ENCODE measurements at places on chromosomes 6 and 20. TPM values are rescaled to one million over a fixed set of nuclear protein-coding genes. Genes with fewer than 3 reads are reported as not detected.

IPCEF1 gene
- 1.2 TPM for total RNA-seq

- no peak for DNase-seq
Measured at GRCh38 chr6:17839513-17840223, 132.9 kb upstream of the NUP153 start.

SIRPB2 gene
- total RNA-seq, result not detected

LST1 gene
- total RNA-seq, result 0.66 TPM

DNA sequence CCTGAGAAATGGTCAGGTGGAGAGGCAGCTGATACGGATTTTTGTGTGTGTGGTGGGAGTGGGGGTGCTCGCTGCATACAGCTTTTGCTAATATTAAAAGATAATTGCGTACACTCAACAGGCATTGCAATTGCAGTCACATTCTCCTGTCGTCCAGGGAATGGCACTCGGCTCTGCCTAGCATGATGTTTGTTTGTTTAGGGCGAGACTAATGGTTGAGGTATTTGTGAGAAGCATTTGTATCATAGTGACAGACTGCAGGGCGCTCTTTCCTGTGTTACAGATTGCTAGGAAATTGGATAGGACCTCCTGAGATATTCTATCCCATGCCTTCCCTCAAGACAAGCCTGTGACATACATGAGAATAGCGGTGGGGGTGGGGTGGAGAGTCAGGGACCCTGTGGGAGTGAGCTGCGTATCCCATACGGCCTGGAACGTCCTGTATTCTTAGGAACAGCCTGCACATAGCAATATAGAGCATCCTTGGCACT, 207.4 kb downstream of the SOX4 start:
- DNase-seq, result no peak

GRCh38 chr6:109978174-109979032, at the start of gene GPR6:
GPR6 (plus strand) TSS chr6:109978311; CDS start chr6:109979113, 802 bp downstream.
- DNase-seq, result peak; percentile 95

DNA sequence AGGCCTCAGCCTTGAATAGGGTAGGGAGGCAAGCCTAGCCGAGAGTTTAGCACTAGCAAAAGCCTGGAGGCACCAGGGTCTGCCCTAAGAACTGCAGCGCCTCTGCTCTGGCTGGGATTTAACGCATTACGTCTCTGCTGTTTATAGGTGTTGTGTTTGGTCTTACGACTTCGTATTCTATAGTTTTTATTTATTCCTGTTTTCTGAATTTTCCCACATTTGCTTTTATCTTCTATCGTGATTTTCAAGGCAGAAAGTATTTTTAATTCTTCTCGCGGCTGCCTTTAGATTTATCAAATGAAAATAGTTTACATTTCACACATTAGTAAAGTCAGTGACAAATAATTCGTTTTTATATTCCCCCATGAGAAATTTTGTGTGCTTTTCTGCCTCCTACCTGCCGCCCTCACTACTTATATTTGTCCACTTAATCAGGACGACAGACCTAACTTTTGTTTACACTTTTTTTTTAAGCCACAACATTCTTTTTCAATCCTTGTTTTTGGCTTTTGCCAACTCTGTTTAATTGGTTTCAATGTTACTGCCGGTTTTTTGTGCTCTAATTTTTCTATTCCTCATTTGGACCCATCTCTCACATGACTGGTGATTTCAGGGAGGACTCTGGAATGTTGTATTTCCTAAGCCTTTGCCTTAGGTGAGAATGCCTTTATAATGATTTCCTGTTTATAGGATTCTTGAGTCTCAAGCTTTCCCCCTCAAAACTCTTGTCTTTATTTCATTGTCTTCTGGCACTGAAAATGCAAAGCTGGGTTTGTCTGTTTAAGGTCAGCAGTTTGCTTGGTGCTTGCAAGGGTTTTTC, 1.3 kb upstream of the LZTS3 start:
- no peak for DNase-seq

DNA sequence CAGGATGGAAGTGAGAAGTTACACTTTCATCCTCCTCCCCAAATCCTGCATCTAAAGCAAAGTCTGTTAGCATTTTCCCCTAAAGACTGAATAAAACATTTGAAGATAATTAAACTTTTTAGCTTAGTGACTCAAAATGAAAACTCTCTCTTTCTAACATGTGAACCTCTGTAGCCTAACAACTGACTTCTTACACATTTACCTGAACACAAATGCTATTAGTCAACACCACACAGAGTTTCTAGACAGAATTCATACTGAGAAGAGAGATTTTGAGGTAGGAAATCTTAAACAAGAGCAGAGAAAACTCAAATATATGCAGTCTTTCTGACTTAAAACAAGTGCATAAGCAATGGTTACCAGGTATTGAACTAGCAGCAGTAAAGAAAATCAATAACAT, 149.9 kb upstream of the SMLR1 start:
- DNase-seq, result no peak

- DNase-seq, result no peak
Measured at GRCh38 chr20:41131594-41132387, 5.6 kb upstream of the PLCG1 start.

DNA sequence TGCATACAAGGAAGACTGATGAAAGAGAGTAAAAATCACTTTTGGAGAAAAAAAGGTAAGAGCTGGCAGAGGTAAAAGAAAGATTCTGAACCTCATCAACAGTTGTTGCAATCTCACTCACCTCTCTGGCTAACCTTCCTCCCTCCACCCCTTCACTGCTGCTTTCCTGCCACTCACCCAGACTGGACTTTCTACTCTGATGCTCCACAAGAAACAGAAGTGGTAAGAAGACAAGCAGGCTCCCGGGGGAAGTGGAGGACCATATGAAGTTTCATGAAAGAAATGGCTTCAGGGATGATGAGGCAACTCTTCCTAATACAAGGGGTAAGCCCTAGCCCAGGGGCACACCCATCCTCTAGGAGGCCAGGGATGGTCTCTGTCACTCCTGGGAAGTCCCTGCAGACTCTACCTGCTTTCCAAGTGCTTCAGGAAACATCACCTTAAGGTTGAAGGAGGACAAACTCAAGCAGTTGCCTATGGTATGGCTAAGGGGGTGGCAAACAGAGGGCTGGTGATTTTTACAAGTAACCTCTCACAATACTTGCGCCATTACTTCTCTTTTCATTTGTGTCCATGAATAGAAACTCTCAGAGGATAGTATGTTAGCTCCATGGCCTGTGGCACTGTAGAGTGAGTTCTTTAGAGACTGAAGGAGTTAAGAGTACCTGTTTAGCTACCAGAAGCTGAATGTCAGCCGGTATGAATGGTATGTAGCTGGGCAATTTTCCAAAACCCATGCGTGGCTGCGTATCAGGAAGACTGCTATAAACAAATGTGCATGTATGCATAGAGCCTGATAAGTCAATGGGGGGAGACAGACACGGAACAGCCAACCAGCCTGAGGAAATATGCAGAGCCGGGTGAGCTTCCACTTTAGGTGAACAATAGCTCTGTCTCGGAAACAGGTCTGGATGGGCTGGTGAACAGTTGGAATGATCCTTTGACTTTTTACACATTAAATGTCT, 112.0 kb downstream of the BACH2 start:
- DNase-seq, result no peak
